ENCODE measurements at places on chromosomes 6 and 20.

GRCh38 chr20:31608251-31608945 is 3.3 kb downstream of the ID1 start:
- no peak for DNase-seq

- DNase-seq = no peak
Observed at GRCh38 chr6:11681770-11682169, 96.8 kb downstream of the ADTRP start.

GRCh38 chr6:12165297-12165696 is 124.9 kb upstream of the EDN1 start:
- DNase-seq = no peak

- no peak for DNase-seq
Observed at GRCh38 chr6:159760602-159761057, 1.2 kb upstream of the ACAT2 start.

GRCh38 chr6:13708736-13709135 is 2.9 kb downstream of the RANBP9 start:
- no peak for DNase-seq

DNA sequence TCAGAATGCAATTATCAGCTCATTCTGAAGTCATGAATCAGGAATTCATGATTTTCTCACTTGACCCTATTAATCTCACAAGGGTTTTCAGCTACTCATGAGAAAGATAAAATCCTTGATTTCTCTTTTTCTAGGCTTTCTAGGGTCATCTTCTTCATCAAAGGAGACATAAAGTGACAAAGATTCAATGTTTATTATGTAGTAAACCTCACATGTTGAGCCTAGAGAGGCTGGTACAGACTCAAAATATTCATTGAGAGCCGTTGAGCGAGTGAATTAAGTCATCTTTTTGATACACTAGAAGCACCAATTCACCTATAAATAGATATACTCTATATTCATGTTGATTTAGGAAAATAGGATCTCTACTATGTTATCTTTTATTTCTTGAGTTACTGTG is 104.8 kb upstream of the TRAF3IP2 start:
- DNase-seq = no peak

DNA sequence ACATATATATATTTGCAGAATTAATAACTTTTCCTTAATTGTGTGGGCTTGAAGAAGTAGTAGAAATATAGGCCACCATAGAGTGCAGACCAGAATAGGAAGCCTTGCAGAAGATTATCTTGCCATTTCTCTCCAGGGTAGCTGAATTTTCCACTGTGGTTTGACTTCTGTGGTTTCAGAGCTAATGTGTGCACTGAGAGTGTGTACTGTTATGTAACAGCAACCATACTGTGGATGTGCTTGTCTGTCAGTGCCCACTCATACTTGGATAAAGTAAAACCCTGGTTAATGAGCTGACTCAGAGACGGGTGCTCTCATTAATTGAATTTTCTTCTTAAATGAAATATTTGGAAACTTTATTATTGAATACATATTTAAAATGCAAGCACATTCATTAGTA is 57.2 kb downstream of the CEP43 start:
- DNase-seq = no peak

- no peak for DNase-seq
Observed at GRCh38 chr6:167858842-167859664, 32.3 kb downstream of the AFDN start.

DNA sequence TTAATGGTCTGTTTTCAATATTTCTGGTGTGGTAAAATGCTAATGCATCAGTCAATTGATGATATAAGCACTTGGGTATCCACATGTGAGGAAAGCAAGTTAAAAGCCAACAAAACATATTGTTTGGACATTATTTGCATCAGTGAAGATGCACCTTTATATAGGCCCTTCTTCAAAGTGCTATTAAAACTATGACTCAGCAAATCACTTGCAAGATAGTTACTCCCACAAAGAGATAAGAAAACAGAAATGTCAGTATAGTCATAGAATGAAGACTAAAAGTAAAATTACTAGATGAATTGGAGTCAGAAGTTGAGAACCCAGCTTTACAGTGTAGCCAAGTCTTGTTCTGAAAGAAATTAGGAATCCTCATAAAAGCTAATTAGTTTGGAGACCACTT is 14.6 kb upstream of the GRM1 start:
- no peak for DNase-seq

GRCh38 chr6:30849903-30850651 is 34.2 kb upstream of the DDR1 start:
- DNase-seq = no peak

DNA sequence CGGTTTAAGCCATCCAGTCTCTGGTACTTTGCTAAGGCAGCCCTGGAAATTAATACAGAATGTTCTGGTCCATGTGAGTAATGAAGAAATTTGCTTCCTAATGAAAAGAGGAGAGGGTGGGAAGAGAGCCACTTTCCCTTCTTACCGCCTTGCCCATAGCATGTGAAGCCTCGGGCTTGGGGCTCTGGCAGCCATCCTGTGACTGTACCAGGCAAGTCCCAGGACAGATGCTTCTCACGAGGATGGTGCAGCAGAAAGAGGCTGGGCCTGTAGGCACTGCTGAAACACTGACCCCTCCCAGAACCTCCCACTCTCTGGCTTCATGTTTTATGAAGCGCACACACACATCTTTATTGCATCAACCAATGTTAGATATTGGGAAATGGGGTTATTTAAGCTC is 74.8 kb downstream of the IYD start:
- no peak for DNase-seq

DNA sequence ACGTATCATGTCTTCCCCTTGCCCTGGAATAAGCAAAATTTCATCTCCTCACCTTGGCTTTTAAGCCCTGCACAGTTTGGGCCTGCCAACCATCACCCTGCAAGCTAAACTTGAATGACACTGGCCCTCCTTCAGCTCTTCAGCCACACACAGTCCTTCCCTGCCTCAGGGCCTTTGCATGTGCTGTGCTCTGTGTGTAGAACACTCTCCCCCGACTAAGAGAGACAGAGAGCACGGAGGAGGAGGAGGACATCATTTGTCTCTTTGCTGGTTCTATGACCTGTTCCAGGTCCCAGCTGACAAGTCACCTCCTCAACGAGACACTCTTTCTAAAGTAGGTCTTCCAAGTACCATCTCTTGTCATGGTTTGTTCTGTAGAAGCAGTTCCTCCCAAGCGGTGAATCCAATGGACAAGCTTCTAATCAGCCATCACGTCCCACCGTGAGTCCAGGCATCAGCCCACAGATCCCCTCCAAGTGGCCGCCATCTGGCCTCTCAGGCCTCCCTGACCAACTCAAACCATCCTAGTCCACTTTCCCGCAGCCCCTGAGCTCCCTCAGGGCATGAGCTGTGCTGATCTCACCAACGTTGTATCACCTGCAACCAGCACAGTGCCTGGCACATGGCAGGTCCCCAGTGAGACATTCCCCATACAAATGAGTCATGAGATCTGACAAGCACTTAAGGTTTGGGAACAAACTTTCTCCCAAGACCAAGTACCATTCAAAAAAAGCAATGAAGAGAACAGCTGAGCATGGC is 30.5 kb downstream of the NFATC2 start:
- no peak for DNase-seq
